EH (cell line): ENCODE measurements at places on chromosomes 2 and 18.

- peak; percentile 20 for DNase-seq
Observed at GRCh38 chr2:53018825-53019425, 748.7 kb upstream of the CHAC2 start.

- DNase-seq: peak; percentile 77
Observed at GRCh38 chr2:25250331-25251070, 82.1 kb upstream of the POMC start.

DNA sequence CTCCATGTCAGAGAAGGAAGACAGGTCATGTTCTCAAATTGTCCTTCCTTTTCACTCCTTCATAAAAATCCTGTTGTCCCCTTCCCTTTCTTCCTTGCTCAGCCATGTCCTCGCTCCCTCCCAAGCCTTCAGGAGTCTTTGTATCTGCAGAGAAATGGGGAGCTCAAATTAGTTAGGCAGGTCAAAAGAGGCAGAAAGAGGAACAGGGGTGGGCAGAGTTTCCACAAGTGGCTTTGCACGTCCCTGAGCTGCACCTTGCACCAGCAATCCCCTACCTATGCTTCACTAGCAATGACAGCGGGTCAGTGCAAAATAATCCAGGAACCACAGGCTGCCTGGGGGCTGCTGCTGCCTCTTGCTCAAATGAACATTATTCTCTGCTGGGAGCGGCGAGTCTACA is 152.1 kb upstream of the ITGA6 start:
- DNase-seq: no peak

GRCh38 chr18:48896875-48897511 is 53.8 kb downstream of the SMAD7 start:
- peak; percentile 45 for DNase-seq

GRCh38 chr2:16050908-16051489 is 110.6 kb downstream of the MYCN start:
- DNase-seq: no peak

- DNase-seq: peak; percentile 68
Observed at GRCh38 chr2:168165397-168165796, 82.0 kb downstream of the STK39 start.

- DNase-seq: no peak
Observed at GRCh38 chr2:144254342-144255235, 265.3 kb downstream of the ZEB2 start.

DNA sequence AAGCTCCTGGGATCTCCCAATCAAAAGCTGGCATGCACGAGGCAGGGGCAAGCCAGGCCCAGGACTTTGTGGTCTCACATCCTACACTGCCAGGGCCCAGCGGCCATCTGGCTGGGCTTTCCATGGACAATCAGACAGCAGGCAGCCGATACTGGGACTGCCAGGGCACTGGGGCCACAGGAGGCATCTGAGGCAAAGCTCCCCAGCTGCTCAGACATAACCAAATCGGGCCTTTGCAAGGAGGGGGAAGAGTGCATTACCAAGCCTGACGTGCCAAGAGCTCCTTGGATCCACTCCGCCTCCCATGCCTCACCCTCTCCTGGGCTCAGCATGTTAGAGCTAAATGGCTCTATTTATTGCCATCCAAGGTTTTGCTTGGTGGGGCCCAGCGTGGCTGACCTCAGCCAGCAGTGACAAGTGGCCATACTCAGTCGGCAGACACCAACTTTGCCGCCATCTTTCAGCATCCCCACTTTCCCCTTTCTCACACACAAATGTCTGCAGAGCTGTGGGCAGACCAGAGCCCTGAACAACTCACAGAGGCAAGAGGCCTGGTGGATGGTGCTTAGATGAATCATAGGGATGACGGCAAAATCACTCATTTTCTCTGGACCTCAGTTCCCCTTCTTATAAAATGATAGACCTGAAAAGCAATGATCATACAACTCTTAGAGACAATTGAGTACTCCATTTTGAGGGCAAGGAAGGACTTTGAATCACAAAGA is 200.8 kb downstream of the TTC32 start:
- DNase-seq: no peak

- DNase-seq: no peak
Observed at GRCh38 chr2:241148239-241148638, 1.0 kb downstream of the PASK start.

DNA sequence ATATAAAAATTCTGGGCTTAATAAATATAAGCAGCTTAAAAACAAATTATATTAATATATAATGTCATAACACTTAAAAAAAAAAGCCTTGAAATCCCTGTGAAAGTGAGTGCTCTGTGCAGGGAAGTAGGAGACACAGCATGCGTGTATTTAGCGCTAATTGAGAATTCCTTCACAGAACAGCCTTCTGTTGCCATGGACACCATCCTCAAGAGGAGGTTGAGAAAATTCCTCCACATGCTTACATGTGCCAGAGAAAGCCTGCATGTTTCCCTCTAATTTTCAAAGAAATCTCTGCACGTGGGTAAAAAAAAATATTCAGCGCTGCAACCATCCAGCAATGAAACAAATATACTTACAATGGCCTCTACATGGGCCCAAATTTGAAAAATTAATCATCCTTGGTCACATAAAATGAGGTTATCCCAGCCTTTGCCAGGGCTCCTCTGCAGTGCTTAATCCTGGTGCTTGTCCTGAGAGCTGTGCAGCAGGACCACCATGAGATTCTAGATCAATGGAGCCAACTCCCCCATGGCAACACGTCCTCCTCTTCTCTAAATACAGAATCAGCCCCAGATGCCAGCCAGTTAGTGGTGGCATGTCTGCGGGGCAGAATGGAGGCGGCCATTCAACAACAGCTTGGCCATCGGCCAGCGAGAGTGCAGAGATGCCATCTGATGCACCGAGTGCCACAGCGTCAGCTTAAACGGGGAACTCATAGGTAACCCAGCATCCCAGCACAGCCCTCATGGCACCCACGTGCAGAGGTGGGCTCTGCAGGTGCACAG is 228.0 kb downstream of the MYT1L start:
- no peak for DNase-seq

GRCh38 chr2:205484215-205484614 is 198.1 kb upstream of the NRP2 start:
- no peak for DNase-seq

- no peak for DNase-seq
Observed at GRCh38 chr2:212794471-212794870, 255.9 kb upstream of the ERBB4 start.

- DNase-seq: peak; percentile 38
Observed at GRCh38 chr18:3151399-3152264, 68.1 kb downstream of the MYOM1 start.
